D341Med (cell line): ENCODE measurements at places on chromosomes 3 and 15.
A peak's percentile ranks its signal among the peaks of the same experiment; 100 is the strongest.

DNA sequence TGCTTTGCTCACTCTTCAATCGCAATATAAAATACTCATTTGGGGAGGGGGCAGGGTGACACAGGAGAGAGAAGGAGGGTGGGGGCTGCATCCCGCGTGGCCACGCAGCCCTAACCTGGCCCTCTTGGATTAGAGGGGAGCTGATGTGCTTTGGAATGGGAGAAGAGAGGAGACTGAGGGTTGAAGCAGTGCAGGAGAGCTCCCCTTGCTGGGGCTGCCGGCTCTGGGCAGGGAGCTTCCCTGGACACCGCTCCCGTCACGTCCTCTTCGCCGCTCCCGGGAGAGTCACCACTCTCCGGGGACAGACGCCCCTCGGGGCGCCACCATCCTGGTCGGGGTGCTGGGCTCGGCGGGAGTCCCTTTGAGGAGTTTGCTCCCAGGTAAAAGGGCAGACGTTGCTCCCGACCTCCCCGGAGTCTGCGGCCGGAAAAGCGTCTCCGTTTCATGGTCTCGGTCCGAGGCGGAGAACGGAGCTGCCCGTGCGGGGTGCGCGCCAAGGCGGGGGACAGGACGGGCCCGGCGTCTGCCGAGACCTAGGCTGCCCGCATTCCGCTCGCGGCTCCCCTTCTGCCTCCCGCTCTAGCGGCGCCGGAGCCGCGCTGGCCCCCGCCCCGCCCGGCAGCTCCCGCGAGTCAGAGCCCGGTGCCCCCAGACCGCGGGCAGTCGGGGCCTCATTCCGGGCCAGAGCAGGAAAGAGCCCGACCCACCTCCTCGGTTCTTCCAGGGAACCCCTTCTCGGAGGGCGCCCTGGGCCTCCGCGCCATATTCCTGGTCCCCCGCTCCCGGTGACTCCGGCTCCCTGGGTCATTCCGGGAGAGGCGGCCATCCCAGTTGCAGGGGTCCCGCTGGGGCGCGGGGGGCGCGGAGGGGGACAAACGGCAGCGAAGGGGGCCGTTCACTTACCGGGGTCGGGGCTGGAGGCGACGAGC, 603 bp downstream of the SLC7A14 start:
- DNase-seq: peak; percentile 82

DNA sequence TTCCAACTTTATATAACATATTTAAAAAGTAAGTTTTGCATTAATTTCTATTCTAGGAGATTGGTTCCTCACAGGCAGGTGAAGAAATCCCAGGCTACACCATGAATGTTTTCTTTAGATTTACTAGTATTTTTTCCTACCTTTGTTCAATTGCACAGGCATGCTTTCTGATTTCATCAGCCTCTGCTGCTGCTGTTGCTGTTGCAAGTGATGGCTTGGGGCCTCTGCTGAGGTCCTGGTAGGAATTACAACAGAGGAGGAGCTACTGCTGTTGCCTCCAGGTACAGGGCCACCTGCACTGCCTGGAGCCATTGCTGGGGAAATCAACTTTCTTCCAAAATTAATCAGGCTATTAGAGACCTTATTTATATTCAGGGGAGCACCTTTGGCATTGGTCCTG, 353.3 kb downstream of the PLCL2 start:
- DNase-seq: no peak

DNA sequence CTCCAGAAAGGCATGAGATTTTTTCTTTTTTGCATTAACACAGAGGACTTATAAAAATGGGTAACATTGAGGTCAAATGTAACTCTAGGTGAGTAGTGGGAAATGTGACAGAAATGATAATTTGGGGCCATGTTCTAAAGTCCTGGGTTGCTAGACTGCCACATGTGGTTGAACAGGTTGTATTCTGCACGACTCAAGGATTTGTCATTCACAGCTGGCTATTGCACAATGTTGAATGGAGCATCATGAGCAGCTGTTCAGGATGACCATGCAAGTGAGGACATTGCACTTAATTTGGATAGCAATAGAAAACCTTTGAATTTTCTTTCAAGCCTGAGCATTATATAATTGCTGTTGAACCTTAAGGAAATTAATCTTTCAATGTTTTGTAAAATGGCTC, 396.6 kb downstream of the NAALADL2 start:
- no peak for DNase-seq

GRCh38 chr15:41937568-41937923, 34.8 kb downstream of the EHD4 start:
- DNase-seq: no peak

DNA sequence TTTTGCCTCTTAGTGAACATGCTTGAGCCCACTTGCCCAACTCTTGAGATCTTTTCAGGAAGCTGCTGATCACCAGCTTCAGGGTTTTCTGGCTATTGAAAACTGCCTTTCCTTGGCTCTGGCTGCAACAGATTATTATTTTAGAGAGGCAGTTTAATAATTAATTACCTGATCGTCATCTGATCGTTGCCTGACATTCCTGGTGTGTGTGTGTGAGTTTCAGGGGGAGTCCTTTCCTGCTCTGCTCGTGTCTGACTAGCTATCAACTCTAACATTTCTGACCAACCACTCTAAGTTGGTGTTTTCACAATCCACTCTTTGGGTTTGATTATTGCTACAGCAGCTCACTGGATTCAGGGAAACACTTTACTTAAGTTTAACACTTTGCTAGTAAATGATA, 84.3 kb upstream of the SPATA16 start:
- DNase-seq: no peak

- DNase-seq: no peak
Observed at GRCh38 chr3:4898454-4899313, 80.6 kb upstream of the BHLHE40 start.

DNA sequence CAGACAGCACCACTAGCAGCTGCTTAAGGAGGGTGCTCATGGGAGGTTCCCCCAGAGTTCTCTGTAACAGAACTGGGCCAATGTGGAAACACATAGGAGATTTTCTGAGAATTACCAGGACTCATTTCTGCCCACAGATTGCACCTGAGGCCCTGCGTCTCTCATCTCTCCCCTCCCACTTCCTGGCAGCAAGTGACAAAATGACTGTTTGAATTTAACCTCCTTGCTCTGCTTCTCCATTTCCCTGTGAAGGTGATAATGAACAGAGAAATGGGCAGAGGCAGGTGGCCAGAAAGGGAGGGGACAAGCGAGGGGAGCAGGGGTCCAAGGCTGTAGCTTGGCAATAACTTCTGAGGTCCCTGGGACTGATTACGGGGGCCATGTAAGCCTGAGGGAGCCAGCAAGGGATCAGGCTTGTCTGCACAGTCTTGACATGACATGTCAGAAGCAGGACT, 8.0 kb downstream of the EPHB1 start:
- no peak for DNase-seq

GRCh38 chr3:52650439-52650838, 35.3 kb downstream of the PBRM1 start:
- no peak for DNase-seq

DNA sequence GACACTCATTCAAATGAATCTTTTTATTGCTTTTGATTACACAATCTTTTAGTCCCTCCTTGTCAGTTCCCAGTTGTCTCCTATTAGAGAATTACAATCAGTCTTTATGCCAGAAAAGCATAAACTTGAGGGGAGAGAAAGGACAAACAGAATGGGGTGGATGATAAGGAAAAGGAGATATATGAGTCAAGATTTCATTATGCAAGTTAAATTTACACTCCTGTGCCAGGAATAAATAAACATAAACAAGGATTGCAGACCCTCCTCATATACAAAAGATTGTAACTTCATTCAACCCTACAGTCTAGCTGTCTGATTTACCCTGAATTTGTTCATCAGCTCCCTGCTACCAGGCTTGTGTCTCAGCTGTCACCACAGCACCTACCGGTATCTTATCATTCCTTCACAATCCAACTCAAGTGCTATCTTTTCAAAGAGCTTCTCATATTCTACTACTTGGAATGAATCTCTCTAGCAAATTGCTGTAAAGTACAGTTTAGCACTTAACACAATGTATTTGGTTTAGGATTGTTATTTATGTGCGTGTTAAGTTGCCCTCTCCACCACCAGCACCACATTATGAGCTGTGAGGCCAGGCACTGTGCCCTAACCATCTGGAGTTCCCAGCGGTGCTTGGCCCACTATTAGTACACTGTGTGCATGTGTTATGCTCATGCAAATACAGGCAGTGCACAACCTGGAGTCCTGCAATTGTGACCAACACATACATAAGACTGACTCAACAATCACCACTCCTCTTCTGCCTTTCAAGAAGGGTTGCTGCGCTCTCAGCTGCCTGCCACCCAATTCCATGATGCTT, 504.1 kb downstream of the TBL1XR1 start:
- DNase-seq: no peak

DNA sequence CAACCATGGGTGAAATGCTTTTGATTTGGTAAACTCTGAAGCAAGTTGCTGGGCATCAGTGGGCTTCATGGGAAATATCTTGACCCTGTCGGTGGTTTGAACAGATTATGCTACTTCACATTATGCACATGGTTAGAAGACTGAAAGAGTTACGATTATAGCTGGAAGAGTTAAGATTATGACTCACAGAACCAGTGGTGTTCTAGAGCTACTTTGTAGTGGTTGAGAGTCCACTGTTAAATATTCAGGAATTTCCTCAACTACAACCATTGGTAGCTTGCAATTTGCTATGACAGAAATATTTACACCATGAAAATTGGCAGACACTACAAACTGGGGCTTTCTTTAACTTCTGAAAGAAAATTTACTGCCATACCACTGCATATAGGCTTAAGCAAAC, 99.3 kb downstream of the GADL1 start:
- no peak for DNase-seq

GRCh38 chr3:183548262-183548769, 7.2 kb downstream of the KLHL6 start:
- no peak for DNase-seq

- no peak for DNase-seq
Observed at GRCh38 chr15:38624244-38625205, 59.9 kb upstream of the RASGRP1 start.
